ENCODE measurements at places on chromosomes 7 and 10.

DNA sequence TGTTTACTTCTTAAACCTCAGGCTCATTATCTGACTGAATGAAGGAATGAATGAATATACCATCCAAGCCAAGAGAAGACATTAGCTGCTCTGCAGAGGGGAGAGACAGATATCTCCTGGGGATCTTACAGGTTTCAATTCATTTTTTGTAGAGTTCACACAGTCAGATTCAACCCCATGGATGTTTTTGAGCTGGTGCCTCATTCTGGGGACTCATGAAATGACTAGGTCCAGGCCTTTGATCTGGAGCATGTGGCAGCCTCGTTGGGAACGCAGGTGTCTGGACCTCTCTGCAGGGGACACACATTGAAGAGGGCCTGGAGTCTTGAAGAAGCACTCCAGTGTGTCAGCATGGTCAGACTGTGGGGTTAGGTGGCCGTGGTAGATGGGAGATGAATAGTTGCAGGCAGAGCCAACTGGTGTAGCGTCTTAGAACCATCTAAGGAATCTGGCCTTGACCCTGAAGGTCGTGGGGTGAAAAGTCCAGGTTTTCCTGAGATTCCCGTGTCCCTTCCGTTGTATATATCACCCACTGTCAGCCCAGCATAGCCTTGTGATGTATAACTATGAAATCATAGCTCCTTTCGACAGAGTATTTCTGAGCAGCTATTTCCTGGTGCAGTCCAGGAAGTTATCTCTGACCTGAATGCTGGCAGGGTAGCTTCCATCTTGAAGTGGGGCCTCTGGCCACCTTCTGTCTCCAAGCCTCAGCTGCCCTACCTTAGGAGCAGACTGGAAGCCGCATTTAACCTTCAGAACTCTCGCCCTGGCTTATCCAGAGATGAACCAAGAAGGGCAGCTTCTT is 22.3 kb downstream of the BTBD16 start:
- no peak for DNase-seq

- DNase-seq, result no peak
Measured at GRCh38 chr7:92748495-92748894, 87.9 kb downstream of the CDK6 start.

- no peak for DNase-seq
Measured at GRCh38 chr7:91137153-91137787, 127.0 kb upstream of the FZD1 start.

GRCh38 chr10:33557313-33557712 is 222.8 kb upstream of the NRP1 start:
- no peak for DNase-seq

- no peak for DNase-seq
Measured at GRCh38 chr7:108367946-108368345, 88.3 kb downstream of the NRCAM start.

- DNase-seq, result no peak
Measured at GRCh38 chr10:12594448-12594944, 245.1 kb downstream of the CAMK1D start.

DNA sequence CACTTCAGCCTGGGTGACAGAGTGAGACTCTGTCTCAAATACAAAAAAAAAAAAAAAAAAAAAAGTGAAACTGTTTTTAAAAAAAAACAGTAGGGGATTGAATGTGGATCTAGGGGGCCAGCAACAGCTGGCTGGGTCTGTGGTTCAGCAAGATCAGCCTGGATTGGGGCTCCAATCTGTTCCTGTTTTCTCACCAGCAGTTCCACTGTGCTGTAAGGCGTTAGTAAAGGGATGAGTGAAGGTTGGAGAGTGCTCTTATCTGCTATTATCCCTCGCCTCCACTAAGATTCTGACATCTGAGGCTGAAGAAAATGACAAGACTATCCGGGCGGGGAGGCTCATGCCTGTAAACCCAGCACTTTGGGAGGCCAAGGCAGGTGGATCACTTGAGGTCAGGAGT is 41.6 kb upstream of the GTF2IRD1 start:
- no peak for DNase-seq

- DNase-seq, result no peak
Measured at GRCh38 chr7:144102041-144102440, 7.3 kb upstream of the OR2A2 start.

DNA sequence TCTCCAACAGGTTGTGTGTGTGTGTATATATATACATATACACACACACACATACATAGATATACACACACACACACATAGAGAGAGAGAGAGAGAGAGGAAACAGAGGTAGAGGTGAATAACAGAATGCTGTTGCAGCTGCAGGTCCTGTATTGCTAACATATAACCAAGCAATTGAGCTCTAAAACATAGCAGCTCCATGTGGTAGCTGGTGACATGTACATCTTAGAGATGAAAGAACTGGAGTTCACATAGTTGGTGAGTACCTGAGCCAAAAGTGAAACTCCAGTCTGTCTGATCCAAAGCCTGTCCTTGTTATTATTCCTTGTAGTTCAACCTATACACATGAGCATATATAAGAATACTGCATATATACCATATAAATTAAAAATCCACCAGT is 152.9 kb upstream of the CSTF2T start:
- no peak for DNase-seq

DNA sequence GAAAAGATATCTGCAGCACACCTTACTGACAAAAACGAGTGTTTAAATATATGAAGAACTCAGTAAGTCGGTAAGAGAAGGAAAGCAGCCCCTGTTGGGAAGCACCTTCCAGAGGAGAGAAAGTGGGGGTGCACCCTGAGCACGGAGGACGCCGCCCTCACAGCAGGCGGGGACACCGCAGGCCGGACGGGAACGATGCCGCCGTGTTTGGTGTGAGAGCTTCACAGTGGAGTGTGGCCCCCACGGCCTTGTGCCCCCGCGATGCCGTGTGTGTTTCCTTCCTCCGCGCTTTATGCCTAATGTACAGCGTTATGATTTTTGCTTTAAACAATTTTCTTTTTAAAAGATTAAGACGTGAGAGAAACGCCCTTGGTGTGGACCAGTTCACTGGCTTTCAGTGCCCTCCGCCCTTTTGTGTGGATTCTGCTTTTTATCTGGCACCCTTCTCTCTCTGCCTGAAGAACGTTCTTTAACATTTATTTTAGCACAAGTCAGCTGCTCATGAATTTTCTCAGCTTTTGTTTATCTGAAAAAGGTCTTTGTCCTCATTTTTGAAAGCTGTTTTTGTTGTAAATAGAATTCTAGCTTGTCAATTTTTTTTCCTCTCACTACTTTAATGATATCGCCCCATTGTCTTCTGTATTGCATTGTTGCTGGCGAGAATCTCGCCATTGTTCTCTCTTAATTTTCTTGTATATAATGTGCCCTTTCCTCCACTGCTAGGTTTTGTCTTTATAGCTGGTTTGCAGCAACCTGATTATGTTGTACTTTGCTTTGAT is 110.7 kb downstream of the INPP5A start:
- no peak for DNase-seq

- DNase-seq, result no peak
Measured at GRCh38 chr10:126006906-126007305, 110.5 kb downstream of the FANK1 start.

DNA sequence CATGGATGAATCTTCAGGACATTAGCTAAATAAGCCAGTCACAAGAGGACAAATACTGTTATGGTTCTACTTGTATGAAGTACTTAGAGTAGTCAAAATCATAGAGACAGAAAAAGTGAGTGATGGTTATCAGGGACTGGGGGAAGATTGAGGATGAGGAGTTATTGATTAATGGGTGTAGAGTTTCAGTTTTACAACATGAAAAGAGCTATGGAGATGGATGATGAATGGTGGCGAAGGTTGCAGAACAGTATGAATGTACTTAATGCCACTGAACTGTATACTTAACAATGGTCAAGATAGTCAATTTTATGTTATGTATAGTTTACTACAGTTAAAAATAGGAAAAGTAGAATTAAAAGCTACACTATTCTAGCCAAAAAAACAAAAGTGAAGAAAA is 7.8 kb downstream of the STK31 start:
- DNase-seq, result no peak

DNA sequence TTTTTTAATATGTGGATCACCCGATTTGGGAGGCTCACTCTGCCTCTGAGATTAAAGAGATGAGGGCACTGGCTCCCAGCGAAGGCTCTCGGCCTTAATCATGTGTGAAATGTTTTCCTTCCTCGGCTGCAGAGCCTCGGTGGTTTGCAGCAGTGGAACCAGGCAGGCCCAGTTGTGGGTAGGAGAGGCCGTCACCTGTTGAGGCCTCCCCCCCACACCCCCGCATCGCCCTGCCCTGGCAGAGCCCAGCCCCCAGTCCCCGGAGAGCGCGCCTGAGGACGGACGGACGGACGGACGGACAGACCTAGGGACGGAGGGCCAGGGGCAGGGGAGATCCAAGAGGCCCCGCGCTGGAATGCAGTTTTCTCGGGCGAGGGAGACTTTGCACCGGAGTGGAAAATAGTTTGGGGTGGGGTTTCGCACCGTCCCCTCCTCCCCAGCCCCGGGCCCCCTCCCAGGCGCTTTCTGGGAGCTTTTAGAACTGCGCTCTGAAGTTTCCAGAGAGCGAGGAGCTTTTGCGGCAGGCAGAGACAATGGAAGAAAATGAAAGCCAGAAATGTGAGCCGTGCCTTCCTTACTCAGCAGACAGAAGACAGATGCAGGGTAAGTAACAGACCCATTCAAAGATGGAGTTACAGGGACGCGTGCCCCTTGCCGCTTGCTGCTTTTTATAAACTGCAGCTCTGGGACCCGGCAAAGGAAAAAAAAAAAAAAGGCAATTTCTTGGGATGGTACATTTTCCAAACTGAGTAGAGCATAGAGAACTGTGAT is at the start of gene KIAA1217:
TSS of gene KIAA1217 (plus strand) at position 478 of the 771 bp plus-strand sequence. CDS start at position 534, 56 bp downstream.
- no peak for DNase-seq

- no peak for DNase-seq
Measured at GRCh38 chr10:71971769-71972555, 7.8 kb downstream of the CHST3 start.

DNA sequence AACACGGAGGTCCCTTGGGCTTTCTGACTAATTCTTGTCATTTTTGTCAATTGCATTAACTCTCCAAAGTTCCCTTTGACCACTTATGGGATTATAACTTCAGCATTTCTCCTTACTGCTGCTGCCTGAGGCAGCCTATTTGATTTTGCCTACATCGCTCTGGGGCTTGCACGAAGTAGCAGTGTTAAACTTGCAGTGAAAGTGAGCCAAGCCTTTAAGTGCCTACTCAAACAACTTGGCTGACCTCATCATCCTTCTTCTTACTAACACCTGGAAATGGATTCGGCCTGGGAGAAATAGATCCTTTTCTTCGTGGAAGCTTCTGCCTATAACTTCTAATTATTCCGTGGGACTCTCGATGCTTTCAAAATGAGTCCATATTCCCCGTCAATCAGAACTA is 76.6 kb downstream of the DGKB start:
- DNase-seq, result no peak

- DNase-seq, result no peak
Measured at GRCh38 chr10:11197266-11197712, 179.6 kb downstream of the CELF2 start.

DNA sequence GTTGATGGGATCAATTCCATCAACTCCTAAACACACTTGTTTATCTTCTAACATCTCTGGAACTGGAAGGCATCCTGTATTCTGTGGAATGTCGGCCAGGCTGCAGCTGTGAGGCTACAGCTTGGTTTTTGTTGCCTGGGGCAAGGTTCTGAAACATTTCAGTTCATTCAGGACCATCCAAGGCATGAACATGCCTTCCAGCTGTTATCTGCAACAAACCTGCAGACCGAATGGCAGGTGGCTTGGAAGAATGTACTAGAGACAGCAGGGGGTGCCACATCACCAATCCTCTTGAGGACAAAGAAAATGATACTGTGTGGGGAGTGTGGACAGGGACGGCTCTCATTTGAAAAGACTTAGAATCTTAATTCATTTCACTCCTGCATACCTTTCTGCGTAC is 12.4 kb downstream of the PAPOLB start:
- no peak for DNase-seq

- no peak for DNase-seq
Measured at GRCh38 chr7:159136013-159136412, 8.7 kb downstream of the VIPR2 start.

Data from NCI-H2107 (cell line).